ENCODE measurements at places on chromosomes 16 and 17.

DNA sequence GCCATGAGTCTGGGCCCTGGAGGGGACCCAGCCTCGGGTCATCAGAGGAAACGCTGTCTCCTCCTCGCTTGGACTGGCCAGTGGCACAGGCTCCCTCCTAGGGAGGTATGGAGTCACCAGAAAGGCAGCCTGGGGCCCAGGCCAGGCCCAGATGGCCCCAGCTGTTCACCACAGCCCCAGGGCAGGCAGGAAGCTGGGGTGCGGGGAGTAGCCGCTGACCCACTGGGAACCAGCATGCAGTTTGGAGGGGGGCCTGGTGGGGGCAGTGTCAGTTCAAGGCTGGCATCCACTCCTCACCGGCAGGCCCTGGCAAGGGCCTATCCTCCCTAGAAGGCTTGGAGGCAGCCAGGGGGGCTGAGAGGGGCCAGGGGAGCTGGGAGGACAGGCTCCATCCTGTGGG is 48.8 kb downstream of the SDK2 start:
- no peak for DNase-seq

- no peak for DNase-seq
Measured at GRCh38 chr16:85556456-85557082, 56.6 kb upstream of the GSE1 start.

- DNase-seq: no peak
Measured at GRCh38 chr16:83143788-83144187, 517.0 kb downstream of the CDH13 start.

GRCh38 chr16:58020628-58021521 is 4.7 kb upstream of the MMP15 start:
- DNase-seq: peak; percentile 38

DNA sequence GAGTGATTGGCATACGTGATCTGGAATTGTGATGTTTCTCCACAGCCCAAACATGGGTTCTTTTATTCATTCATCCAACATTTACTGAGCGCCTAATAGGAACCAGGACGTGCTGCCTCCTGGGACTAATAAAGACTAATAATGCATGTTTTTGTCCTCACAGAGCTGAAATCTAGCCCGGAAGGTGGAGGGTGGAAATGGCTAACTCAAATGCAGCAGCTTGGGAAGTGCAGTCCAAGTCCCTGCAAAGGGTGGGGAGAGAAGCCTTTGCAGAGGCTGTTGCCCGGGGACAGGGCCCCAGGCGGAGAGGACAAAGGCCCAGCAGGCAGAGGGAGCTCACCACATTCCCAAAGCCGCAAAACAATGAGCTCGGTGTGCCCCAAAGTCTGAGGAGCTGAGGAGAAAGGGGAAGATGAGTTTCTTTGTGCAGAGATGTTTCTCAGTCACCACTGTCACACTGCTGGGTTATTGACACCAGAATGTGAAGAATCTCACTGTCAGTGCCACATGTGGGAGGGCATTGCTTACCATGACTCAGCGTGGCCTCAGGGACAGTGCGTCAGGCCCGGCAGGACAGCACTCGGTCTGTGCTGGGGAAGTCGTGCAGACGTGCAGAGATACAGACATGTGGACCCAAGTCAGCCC is 118.2 kb upstream of the CHMP6 start:
- DNase-seq: no peak
